ENCODE measurements at places on chromosomes 4 and X.

- no peak for DNase-seq
These were observed 50.9 kb upstream of the BCOR start for GRCh38 chrX:40148385-40149285.

GRCh38 chr4:141180991-141181761 is 39.5 kb upstream of the ZNF330 start:
- no peak for DNase-seq

- no peak for DNase-seq
These were observed 9.8 kb downstream of the NDNF start for GRCh38 chr4:121062521-121062920.

GRCh38 chrX:153708415-153708814 is 15.8 kb downstream of the BCAP31 start:
- DNase-seq: peak; percentile 78

DNA sequence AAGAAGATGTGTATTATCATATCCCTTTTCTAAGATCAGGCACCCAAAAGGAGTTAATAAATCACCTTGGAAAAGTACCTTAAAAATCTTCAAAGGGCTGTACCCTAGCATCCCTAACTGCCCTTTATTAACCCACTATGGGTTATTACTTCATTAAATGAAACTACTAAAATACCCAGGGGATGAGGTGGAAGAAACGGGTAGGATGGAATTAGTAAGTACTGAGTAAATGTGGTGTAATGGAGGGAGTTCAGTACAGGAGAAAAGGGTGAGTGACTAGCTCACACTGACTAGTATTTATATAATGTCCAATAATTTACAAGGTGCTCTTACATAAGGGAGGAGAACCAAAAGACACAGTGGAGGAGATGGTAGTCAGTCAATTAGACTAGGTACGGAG is 51.0 kb upstream of the RASGEF1B start:
- no peak for DNase-seq

- peak; percentile 21 for DNase-seq
These were observed 124.1 kb upstream of the TBL1X start for GRCh38 chrX:9340598-9341290.

DNA sequence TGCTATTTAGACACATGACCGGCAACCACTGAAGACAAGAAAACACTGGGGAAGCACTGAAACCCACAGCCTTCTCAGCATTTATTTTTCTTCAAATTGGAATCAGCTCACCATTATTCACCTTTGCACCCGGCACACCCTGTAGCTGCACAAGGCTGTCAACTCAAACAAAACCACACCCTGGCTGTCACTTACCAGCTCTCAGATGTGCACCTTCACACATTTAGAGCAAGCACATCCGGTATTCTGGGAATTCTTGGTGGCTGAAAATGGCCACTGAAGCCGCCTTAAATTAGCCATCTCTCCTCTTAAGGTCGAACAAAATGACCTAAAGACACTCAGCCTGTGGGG is 5.9 kb downstream of the ZFYVE28 start:
- peak; percentile 92 for DNase-seq

DNA sequence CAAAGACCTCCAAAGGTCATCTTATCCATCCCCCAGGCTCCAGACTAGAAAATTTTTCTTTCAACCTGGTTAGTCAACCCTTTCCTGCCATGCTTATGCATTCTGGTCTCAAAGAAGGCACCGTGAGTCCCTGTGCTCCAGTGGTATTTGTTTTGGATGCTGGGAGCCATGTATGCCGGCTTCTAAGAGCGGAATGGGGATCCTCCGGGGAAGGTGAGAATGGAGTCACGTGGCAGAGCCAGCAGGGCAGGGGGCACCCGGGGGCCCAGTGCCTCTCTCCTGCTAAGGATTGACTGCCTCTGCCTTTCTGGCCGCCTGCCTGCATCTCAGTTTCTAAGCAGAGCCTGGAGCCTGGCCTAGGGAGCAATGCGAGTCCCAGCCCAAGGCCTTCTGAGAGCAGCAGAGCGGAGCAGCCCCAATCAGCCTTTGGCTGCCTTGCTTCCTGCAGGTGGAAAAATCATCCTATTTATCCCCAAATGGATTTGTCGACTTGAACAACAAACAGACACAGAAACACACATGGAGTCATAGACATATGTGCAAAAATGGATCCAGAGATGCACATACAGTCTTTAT is 141.0 kb downstream of the PJA1 start:
- no peak for DNase-seq

GRCh38 chr4:20313237-20314030 is 61.7 kb downstream of the SLIT2 start:
- peak; percentile 34 for DNase-seq

GRCh38 chr4:136634121-136634520 is 898.2 kb downstream of the PCDH18 start:
- DNase-seq: no peak

GRCh38 chr4:11512871-11513270 is 84.2 kb upstream of the HS3ST1 start:
- DNase-seq: no peak

GRCh38 chrX:21382715-21383114 is 8.5 kb downstream of the CNKSR2 start:
- DNase-seq: no peak

GRCh38 chr4:38905652-38906385 is 38.2 kb downstream of the FAM114A1 start:
- DNase-seq: no peak

GRCh38 chr4:150960079-150960478 is 55.0 kb downstream of the LRBA start:
- DNase-seq: no peak

- no peak for DNase-seq
These were observed 25.1 kb upstream of the PRDM8 start for GRCh38 chr4:80172203-80172602.

All from mucosa of descending colon (tissue), 3 donors.